ENCODE measurements at places on chromosomes 1 and 21.

GRCh38 chr1:234755449-234755863 lies 145.5 kb upstream of the IRF2BP2 start:
- DNase-seq: no peak

DNA sequence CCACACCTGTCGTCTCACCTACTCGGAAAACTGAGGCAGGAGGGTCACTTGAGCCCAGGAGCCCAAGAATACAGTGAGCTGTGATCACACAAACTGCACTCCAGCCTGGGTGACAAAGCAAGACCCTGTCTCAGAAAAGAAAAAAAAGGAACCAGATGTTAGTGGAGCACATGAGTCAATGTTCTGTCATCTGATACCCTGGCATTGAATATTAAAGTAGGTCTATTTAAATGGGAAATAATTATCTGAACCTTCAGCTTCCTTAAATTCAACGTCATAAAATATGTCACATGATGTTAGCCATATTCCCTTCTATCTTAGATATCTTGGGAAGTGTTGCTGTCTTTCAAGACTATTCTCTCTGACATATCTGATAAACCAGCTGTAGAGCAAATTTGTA lies 47.3 kb downstream of the NCAM2 start:
- DNase-seq: no peak

DNA sequence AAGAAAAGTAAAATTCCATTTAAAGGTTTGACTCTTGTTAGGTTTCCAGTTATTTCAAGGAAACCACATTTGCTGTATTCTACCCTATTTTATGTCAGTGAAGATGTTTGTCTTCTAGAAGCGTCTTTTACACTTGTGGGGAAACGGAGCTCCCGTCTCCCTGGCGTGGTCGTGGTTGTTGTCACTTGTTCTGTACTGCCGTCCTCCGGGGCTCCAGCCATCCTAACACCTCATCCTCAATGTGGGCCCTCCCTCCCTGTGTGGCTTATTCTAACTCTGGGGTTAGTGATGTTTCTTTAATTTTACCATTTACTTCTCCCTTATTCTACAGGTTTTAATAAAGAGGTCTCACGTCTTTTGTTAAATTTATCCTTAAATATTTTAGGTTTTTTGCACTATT lies 52.7 kb upstream of the DIP2A start:
- no peak for DNase-seq

DNA sequence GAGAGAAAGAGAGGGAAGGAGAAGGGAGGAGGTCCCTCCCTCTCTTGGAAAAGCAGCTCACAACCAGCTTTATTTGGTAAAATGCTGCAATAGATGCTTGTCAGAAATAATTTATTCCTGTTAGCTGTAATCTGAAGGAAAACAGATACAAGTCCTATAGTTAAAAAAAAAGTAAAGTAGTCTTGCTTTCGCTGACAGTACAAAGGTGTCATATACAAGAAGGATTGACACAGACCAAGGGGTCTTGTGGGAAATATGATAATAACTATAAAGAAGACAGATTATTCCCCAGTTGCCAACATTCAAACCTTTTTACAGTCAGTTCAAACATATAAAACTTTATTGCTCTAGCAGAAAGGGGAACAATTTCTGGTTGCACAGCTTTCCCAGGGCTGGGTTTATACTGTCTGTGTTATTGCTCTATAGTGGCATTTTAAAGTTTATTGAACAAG lies 145.0 kb downstream of the PBX1 start:
- no peak for DNase-seq

- DNase-seq: no peak
Measured at GRCh38 chr21:29586696-29587095, 288.0 kb downstream of the BACH1 start.

Data from stimulated activated CD4-positive, alpha-beta T cell treated with anti-CD3 and anti-CD28 coated beads, Interleukin-15, amount 100 ng/mL, for 48 hours (primary cell).